Naive thymus-derived CD4-positive, alpha-beta T cell (primary cell): ENCODE measurements at places on chromosomes 4 and X. TPM values are rescaled to one million over a fixed set of nuclear protein-coding genes. Genes with fewer than 3 reads are reported as not detected.

DNA sequence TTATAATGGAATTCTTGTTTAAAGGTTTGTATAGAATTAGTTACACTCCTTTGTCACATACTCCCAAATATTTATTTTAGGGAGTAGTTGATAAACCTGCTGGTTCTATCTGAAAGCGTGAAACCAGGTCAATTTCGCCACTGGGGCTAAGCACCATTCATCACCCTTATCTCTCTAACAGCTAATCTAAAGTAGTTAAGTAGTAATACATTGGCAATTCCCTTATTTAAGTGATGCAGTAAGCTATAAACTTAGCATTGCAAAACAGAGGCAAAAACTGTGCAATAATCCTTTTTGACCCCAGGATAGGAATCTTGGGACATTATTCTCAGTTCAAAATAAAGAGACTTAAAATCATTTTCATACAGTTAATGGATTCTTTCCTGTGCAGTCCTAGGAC is 33.7 kb upstream of the PTPN13 start:
- DNase-seq, result no peak

- no peak for DNase-seq
These were observed 11.7 kb downstream of the C1GALT1C1 start for GRCh38 chrX:120617996-120618630.

GRCh38 chrX:65987811-65988210 is 52.1 kb downstream of the VSIG4 start:
- DNase-seq, result no peak

- no peak for DNase-seq
These were observed 128.0 kb upstream of the SLC4A4 start for GRCh38 chr4:71210823-71211222.

DNA sequence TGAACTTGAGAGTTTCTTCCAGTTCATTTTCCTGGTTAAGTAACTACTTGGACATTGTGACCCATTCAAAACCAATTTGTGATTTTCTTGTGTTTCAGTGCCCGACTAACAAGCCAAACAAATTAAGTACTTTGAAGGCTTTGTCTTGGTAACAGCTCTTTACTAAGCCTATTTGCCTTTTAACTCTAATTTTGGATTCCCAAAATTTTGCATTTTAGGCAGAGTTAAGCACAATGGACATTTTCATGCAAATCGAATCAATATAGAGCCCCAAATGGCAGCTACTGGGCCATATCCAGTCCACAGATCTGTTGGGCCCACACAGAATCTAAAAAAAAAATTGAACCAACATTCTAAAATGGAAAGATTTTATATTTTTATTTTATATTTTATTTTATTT is 31.4 kb upstream of the CHRNA9 start:
- no peak for DNase-seq

DNA sequence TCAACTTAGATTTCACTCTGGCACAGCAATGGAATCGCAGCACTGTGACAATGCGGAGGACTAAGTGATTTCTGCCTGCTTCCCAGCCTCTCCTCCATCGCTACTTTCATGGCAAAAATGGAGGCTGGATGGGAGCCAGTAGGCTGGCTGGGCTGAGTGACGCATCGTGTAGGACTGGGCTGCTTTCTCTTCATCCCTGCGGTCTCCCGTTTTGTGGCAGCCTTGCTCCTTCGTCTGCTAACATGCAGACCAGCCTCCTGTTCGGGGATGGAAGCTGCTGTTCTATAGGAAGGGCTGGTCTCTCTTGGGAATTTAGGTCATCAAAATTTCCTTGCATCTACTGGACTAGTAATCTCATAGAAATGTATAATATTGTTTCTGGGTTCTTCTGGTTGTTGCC is 15.8 kb upstream of the RGS12 start:
- no peak for DNase-seq

- no peak for DNase-seq
These were observed 90.2 kb downstream of the NHS start for GRCh38 chrX:17465201-17465600.

DNA sequence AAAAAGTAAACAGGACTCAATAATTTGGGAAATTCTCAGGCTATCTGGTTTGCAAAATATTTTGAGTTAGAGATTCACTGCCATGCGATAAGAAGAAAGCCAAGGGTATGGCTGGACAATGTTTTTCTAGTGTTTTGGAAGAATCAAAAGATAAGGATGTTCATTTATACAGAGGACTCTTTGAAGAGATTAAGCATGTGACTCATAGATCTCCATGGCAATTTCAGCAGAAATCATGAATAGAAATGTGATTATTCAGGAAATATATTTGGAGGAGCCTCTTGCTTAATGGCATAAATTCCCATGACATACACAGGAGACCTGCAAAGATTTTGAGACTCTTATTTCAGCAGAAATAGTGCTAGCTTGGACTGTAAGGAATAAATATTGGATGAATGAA is 16.7 kb upstream of the FRAS1 start:
- DNase-seq, result no peak

GRCh38 chr4:96342790-96343455 is 503.0 kb downstream of the PDHA2 start:
- DNase-seq, result no peak

DNA sequence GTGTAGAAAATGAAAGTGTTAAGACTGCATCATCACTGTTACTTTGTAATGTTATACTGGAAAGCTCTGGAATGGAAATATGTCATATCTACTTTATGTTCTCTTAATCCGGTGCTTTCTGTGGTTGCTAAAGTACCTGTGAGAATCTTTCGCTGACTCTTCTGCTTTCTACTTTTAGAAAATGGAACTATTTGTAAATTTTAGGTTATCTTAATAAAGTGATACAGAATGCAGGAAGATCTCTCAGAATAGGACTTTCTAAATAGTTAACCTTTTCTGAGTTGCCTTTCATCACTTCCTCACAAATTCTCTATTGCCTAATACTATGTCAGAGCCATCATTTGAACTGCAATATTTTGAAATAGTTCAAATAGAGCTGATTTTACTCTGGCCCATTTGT is 69.3 kb downstream of the BMP2K start:
- DNase-seq, result no peak

DNA sequence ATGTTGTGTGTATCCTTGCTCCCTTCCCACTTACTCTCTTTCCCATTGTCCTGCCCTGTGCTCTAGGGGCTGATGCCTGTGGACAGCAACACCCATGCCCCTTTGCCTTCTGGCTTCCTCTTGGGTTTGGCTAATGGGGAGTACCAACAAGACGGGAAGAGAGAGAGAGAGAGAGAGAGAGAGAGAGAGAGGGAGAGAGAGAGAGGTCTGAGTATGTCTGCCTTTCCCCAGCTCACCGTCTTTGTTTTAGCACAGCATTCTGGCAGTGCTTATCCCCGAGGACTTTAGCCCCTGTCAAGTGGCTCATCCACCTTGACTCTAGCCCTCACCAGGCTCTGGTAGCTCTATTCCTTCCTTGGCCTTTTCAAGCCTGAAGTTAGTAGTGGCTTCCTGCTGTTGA is 128.0 kb downstream of the SLC4A4 start:
- no peak for DNase-seq

Gene DCX
- not detected in 2 replicates for total RNA-seq

Gene ALAS2
- not detected for total RNA-seq

Gene SSX4
- not detected for total RNA-seq

Gene RPL9
- 2,821 TPM for total RNA-seq

Gene SYP
- 0.35 TPM for total RNA-seq

Gene LNX1
- total RNA-seq, result not detected in 2 replicates

Gene WDR17
- 0.84 and 0.87 TPM in 2 replicates for total RNA-seq

Gene ADH1A
- not detected for total RNA-seq
